ENCODE measurements at places on chromosomes 2 and 18. TPM values are rescaled to one million over a fixed set of nuclear protein-coding genes. Genes with fewer than 3 reads are reported as not detected.

DNA sequence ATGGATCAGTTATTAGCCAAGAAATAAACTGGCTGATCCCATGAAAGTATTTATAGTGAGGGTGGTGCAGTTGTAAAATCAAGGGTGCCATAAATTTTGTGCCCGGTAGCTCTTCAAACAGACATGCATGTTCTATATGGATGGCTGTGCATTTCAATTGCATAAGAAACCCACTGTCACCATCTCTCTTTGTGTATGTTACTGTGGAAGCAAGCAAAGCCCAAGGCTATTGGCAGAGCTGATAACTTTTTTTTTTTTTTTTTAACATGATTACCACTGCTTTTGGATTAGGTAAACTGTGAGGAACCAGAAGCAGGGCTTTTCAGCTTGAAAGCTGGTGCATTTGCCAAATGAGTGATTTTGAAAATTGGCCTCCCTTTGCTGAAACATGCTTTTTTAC, 332.6 kb downstream of the SOX11 start:
- DNase-seq = no peak

GRCh38 chr2:187548656-187549055, 5.6 kb downstream of the TFPI start:
- DNase-seq = no peak

- DNase-seq = no peak
Observed at GRCh38 chr18:78935406-78935805, 44.2 kb upstream of the SALL3 start.

- DNase-seq = peak; percentile 36
Observed at GRCh38 chr2:167509586-167509985, 621.3 kb downstream of the XIRP2 start.

DNA sequence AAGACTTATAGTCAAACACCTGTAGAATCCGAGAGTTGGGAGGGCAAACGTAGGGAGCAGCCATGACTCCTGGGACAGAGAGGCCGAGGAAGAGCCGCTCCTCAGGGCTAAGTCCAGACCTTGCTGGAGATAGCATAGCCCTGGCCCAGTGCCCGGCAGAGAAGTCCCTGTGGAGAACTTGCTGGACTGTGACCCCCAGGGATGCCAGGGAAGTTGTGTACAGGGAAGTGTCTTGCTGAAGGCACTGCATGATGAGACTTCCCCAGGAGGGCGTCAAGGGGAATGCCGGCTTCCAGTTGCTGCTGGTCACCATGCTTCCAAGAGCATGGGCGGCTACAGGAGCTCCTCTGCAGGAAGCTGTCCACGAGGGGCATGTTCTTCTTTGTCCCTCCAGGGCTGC, 8.6 kb upstream of the CNDP1 start:
- DNase-seq = no peak

DNA sequence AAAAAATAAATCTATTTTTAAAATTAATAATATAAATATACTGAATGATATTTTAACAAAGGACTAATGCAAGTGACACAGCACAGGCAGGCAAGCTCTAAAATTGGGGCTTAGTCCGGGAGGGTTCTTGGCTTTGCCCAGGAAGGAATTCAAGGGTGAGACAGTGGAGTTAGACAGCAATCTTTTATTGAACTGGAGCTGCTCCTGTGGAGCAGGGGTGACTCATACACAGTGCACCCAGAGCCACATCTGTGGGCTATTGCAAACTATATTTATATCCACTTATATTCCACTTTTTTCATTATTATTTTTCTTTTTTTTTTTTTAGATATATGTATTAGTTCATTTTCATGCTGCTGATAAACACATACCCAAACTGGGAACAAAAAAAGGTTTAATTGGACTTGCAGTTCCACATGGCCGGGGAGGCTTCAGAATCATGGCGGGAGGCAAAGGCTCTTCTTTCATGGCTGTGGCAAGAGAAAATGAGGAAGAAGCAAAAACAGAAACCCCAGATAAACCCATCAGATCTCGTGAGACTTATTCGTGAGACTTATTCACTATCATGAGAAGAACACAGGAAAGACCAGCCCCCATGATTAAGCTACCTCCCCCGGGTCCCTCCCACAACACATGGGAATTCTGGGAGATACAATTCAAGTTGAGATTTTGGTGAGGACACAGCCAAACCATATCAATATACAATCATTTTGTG, 437.1 kb downstream of the BCL11A start:
- DNase-seq = no peak

DNA sequence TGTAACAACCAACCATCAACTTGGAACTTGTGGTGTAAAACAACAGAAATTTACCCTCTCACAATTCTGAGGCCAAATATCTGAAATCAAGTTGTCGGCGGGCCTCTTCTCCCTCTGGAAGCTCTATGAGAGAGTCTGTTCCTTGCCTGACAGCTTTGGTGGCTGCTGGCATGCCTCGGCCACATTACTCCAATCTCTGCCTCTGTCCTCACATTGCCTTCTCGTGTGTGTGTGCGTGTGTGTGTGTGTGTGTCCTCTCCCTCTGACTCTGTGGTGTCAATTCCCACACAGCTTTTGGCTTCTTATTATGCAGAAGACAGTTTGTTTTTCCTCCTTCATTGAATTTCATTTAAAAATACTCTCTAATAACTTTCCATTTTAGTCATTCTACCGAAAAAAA, 50.4 kb downstream of the ZDBF2 start:
- DNase-seq = no peak

DNA sequence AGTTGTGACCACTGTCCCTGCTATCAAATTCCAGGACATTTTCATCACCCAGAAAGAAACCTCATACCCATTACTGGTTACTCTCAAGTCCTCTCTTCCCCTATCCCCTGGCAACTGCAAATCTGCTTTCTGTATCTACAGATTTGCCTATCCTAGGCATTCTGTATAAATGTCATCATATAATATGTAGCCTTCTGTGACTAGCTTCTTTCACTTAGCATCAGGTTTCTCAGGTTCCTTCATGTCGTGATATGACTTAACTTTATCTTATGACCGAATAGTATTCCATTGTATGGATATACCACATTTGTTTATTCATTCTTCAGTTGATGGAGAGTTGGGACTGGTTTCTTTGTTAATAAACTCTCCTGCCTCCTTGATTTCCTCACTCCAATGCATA, 60.5 kb downstream of the PMAIP1 start:
- no peak for DNase-seq

DNA sequence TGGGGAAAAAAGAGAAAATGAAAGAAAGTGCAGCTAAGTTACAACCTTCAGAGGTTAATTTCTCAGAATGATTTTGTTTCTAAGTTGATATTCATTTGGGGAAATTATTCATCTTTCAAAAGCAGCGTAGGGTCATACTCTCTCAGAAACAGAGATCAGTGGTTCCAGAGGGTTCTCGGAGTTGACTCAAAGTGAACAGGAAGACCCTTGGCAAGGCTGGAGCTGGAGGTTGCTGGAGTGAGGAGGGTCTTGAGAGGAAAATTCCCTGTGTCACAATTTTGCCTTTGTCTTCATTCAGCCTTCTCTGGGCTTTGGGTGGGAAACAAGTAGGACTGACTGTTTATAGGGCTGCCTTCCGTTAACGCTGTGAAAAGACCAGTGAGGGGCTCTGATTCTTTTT, 168.2 kb downstream of the ICOS start:
- no peak for DNase-seq

- DNase-seq = no peak
Observed at GRCh38 chr2:75276093-75277029, 77.0 kb upstream of the TACR1 start.

DNA sequence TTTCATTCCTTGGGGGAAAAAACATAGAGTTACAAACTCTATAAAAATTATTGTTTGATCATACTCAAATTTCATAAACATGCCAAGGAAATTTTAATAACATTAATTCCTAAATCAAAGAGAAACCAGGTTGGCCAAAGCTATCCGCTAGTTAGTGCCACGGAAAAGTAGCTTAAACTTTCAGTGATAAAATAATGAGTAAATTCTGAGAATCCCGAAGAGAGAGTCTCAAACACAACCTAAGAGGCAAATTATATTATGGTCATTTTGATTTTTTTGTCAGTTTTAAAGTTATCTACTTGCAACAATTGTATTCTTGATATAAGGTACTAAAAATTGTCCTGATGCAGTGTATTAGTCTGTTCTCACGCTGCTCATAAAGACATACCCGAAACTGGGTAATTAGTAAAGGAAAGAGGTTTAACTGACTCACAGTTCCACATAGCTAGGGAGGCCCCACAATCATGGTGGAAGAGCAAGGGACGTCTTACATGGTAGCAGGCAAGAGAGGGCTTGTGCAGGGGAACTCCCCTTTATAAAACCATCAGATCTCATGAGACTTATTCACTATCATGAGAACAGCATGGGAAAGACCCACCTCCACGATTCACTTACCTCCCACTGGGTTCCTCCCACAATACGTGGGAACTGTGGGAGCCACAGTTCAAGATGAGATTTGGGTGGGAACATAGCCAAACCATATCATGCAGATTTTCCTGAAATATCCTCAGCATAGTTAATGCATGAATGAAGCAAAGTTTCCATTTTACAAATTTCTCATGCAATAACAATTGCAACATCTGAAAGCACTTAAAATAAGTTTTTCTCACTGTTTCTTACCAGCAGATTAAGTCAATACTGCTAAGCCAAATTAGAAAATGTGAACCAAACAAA, 205.9 kb upstream of the STK17B start:
- no peak for DNase-seq

GRCh38 chr2:241015439-241015838, 17.0 kb downstream of the SNED1 start:
- DNase-seq = no peak

GRCh38 chr2:75023666-75024455, 65.4 kb downstream of the POLE4 start:
- no peak for DNase-seq

Gene LINC00305
- polyA plus RNA-seq = 2.2 TPM

DNA sequence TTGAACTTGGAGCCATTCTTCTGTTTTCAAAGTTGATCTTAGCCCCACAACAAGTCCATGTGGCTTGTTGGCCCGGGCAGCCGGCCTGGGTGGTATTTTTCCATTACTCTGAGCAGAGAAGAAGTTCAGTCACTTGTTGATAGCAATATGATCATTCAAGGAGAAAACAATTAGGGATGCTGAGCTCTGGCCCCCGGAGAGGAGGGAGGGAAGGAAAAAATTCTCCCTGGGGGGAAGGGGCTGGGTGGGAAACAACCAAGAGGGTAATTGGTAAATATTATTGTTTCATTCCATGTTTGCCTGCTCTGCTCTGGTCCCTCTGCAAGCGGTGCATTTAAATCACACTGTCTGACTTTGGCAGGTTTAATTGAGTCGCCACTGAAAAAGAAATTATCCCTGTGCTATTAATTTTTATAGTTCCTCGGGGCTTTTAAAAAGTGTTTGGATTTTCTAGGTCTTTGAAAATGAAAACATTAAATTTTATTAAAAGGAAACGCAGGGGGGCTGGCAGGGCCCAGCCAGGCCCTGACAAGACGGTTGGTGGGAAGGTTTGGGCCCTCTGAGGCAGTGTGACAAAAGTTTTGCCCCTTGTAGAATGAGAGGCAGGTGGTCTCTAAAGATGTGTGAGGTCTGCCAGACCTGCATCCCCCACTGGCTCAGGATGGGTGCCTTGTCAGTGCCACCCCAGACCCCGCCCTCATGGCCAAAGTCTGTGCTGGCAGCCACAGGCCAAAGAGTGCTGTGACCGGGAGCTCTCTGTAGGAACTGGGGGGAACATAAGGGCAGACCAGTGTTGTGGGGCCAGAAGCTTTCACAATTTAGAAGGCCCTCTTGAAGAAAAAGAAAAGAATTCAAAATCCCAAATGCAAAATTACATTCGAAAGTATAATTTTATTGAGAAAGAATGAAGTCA, 52.5 kb upstream of the SLC14A2 start:
- DNase-seq = peak; percentile 81

- no peak for DNase-seq
Observed at GRCh38 chr2:36820942-36821605, 124.6 kb downstream of the VIT start.

DNA sequence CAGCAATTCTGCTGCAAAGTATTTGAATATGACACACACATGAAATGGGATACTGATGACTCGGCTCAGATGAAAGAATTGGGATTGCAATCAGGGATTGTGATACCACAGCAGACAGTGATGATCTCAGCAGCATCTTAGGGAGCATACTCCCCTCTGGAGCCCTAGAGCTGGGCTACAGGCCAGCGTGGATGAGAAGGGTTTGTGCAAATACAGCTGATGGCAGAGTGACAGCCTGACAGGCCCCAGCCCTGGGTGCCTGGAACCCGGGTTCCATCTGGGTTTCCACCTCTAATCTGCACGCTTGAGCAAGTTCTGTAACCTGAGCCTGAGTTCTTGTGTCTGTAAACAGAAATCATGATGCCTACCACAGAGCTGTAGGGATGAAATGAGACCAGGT, 418.0 kb downstream of the LRATD1 start:
- peak; percentile 10 for DNase-seq

Gene ABCB11
- not detected for polyA plus RNA-seq

Gene CAPG
- 113 TPM for polyA plus RNA-seq

DNA sequence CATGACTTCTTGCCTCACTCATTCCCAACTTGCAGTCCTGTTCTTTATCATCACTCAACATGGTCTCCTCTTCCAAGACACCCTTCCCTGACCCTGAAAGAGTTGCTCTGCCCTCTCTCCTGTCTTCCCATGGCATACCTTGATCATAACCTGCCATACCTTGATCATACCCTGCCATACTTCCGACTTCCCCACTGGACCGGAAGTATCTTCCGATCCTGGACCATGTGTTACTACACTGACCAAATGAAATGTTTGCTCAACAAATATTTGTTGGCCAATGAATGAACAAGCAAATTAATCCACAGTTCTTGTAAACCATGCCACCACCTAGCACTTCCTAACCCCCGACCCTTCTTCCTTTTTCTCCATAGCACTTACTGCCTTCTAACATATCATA, 60.9 kb upstream of the ZNF397 start:
- no peak for DNase-seq

- no peak for DNase-seq
Observed at GRCh38 chr2:128277961-128278681, 40.5 kb downstream of the HS6ST1 start.

DNA sequence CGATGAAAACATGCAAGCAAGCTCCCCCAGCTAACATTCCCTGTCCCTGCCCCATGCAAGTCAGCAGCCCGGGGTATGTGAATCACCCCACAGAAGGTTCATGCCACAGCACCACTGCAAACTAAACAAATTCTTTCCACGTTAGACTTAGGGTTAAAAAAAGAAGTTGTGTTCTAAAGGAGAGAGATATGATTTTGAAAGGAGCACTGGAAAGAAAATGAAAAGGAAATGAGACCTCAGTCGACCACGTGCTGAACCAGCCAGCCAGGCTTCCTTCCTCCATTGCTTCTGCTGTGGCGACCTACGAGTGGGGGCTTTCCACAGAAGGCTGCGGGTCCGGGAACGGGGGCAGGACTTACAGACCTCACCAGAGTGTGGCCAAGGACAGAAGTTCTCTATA, 52.0 kb downstream of the ARL4C start:
- DNase-seq = no peak

GRCh38 chr2:205377324-205377723, 305.0 kb upstream of the NRP2 start:
- no peak for DNase-seq

- no peak for DNase-seq
Observed at GRCh38 chr18:44901283-44901682, 220.6 kb downstream of the SETBP1 start.

Gene CCDC178
- 1.6 TPM for polyA plus RNA-seq

Gene LIPG
- polyA plus RNA-seq = 69.5 TPM

Data from renal pelvis (tissue), 12 donors.